ENCODE measurements at places on chromosomes 1 and 21.

GRCh38 chr1:109882288-109883245 is 28.1 kb upstream of the CSF1 start:
- DNase-seq, result no peak

DNA sequence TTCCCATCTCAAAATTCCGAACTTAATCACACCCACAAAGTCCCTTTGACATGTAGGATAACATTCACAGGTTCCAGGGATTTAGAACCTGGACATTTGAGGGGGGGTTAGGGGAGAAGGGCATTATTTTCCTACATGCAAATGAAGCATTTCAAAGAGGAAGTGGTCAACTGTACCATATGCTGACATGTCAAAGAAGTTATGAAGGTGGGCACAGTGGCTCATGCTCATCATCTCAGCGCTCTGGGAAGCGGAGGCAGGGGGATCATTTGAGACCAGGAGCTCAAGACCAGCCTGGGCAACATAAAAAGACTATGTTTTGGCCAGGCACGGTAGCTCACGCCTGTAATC is 35.7 kb downstream of the PTP4A2 start:
- DNase-seq, result no peak

GRCh38 chr1:235070819-235071218 is 57.8 kb downstream of the TOMM20 start:
- no peak for DNase-seq

DNA sequence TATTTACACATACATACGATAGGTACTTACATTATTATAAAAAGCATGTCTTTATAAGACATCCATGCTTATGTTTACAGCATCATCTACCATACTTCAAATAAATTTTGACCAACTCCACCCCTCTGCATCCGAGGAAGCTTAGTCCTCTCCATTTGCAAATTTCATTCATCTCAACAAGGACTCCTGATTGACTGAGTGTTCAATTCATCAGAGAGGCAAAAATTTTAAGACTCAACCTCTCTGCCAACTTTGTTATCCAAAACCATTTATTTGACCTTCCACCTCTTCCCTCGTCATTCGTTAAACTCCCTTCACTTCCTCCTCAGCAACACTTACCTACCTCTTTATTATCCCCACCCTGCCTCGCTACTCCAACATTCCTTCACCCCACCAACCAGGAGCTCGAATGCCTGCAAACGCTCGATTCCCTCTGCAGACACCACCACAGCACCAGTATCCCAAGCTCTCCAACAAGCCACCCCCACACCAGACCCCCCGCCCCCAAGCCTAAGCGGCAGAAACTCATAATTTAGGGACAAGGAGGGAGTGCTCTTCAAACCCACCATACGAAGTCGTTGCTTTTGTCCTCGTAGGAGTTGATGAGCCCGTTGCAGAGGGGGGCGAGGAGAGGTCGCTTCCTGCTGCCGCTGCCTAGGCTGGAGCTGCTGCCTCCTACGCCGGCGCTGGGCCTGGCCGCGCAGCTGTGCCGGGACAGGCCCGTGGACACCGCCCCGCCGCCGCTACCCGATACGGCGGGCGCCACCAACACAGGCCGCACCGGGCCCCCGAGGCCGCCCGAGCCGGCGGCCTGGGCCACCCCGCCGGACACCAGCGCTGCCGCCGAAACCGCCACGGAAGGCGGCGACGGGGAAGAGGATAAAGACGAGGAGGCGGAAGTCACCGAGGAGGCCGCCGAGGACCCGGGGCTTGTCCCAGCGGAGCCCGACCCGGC is 803 bp downstream of the COP1 start:
- peak; percentile 59 for DNase-seq

GRCh38 chr1:15402809-15403450 is 6.8 kb upstream of the EFHD2 start:
- no peak for DNase-seq

DNA sequence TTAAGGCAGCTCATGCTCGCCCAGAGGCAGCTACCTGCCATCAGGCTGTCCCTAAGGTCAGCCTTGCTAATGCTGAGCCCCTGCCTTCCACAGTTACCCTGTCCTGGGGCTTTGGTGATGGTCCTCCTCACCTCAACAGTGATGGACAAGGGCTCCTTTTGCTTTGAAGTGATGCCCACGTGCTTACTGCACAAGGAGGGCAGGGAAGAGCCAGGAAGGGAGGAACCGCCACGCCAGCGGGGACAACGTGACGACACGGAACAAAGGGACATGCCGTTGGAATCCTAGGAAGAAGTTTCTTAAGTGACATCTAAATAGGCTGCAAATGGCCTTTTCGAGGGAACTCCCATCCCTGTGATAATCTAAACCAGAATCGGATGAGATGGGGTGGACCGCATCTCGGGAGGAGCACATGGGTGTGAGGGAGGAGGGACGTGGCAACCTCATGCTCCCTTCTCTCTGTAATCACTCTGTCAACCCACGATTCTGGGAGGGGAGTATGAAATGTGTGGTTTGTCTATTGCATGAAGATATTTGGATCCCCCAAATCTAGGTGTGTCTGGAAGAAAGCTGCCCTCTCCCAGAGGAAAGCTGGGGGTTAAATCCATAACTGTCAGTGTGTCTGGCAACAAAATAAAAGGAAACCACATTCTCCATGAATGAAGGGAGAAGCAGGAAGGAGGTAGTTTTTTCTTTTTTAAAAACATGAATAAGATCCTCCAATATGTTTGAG is 110.9 kb upstream of the IRF2BP2 start:
- no peak for DNase-seq

DNA sequence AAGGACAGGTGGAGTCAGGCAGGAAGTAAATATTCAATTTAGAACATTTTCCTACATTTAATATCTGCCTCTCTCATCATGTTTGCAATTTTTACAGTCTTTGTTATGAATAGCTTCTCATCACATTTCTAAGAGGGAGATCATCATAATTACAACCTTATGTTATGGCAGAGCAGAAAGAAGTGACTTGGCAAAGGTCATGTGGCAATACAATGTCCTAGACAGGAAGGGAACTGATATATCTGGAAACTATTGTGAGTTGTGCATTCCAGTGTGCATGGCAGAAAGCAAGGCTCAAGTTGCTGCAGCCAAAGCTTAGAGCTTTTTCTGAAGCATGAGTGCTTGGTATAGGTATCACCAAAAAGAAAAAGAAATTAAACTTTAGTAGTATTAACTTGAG is 43.8 kb upstream of the PRRX1 start:
- peak; percentile 5 for DNase-seq

- no peak for DNase-seq
Measured at GRCh38 chr1:12754738-12755137, 8.7 kb downstream of the CFAP107 start.

DNA sequence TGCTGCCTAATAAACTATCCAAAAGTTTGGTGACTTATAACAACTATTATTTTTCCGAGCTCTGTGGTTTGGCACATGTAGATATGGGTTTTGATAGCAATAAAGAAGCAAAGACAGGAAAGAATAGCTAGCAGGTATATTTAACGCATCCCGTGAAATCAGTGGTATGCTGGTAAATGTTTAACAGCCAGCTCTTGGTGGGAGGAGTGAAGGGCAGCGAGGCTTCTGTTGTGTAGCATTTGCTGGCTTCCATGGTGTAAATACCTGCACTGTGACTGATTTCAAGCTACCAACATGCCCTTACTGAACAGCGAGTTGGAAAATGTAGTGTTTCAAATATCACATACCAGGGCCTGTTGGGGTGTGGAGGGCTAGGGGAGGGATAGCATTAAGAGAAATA is 291.0 kb downstream of the PRDM2 start:
- DNase-seq, result no peak

GRCh38 chr1:37701051-37701450 is 8.7 kb downstream of the CDCA8 start:
- no peak for DNase-seq

GRCh38 chr1:227742738-227743715 is 7.8 kb downstream of the SNAP47 start:
- no peak for DNase-seq

GRCh38 chr1:45355683-45356082 is 15.4 kb upstream of the MUTYH start:
- DNase-seq, result peak; percentile 21

DNA sequence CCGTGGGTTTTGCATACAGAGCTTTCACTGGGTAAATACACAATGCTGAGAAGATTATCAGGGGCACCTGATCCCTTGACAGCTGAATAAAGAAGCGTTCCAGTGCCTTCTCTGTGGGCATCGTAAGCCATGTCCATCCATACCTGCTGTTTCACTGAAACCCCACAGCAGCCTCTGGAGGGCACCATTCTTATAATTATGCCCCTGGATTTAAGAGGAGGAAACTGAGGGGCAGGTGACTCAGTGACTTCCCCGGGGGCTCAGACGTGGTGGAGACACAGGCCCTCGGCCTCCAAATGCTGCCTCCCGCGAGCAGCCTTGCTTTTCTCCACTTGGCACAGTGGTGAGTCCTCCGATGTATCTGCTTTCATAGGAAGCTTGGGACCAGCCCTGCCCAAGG is 56.7 kb downstream of the B3GALT5 start:
- no peak for DNase-seq

All from dermis blood vessel endothelial cell (primary cell).